ENCODE measurements at places on chromosomes 3 and 15.

- DNase-seq: no peak
Measured at GRCh38 chr3:127342735-127343134, 54.9 kb upstream of the PRR20G start.

- DNase-seq: no peak
Measured at GRCh38 chr3:78993375-78993774, 774.4 kb downstream of the ROBO1 start.

DNA sequence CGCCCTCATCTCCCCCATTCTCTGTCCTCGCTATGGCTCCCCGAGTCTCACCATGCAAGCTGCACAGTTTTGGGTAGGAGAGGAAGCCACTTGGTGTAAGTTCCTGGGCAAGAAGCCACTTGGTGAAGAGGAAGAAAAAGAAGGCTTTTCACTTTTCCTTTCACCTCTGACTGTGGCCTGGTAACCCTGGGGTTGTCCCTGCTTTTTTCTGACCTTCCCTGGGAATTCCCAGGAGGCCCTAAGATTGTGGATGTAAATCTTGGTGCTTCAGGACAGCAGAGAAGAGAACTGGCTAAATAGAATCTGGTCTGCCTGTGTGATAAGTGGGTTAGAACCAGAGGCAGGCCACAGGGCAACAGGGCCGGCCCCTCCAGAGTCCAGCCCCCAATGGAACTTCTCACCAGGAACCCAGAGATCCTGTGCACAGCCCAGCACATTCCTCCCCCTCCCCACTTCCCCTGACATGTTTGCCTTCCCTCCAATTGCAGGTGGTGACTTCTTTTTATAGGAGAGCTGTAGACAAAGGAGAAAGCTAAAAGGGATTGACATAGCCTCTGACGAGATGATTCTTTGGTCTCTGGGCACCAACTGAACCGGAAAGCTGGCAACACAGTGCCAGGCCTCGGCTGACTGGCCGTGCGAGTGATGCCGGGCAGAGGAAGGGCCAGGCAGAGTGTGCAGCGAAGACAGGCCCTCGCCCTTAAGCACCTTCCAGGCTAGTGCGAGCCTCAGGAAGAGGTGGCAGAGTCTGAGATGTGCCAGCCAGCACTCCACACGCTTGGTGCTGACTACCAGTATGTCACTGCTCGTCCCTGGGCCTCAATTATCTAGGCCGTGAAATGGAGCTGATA lies 19.4 kb upstream of the SKOR1 start:
- DNase-seq: no peak

DNA sequence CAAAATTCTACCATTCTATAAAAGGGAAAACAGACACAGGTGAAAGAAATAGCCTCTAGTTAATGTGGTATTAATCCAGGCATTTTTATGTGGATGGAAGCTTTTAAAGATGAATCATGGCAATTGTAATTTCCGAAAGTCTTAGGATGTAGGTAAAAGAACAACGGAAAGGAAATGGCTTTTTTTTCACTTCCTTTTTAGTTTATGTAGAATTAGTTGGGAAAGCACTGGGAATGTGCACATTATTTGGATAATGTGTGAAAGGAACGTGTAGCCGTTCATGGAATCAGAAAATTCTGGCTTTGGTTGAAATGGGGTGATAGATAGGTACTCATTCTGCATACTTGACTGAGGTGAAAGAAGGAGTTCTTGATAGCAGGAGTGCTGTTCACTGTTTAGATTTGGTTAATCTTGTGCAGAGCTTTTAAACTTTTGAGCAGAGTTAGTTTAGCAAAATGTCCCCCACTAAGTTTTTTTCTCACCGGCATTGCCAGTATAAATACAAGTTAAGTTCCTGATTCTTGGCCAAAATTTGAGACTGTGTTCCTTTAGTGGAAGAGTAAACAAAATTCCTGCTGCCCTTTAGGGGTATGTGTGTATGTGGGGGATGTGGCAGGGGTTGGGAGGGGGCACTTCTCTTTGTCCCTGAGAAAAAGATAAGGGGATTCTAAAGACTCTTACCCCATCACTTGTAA lies 20.2 kb upstream of the UTS2B start:
- no peak for DNase-seq

DNA sequence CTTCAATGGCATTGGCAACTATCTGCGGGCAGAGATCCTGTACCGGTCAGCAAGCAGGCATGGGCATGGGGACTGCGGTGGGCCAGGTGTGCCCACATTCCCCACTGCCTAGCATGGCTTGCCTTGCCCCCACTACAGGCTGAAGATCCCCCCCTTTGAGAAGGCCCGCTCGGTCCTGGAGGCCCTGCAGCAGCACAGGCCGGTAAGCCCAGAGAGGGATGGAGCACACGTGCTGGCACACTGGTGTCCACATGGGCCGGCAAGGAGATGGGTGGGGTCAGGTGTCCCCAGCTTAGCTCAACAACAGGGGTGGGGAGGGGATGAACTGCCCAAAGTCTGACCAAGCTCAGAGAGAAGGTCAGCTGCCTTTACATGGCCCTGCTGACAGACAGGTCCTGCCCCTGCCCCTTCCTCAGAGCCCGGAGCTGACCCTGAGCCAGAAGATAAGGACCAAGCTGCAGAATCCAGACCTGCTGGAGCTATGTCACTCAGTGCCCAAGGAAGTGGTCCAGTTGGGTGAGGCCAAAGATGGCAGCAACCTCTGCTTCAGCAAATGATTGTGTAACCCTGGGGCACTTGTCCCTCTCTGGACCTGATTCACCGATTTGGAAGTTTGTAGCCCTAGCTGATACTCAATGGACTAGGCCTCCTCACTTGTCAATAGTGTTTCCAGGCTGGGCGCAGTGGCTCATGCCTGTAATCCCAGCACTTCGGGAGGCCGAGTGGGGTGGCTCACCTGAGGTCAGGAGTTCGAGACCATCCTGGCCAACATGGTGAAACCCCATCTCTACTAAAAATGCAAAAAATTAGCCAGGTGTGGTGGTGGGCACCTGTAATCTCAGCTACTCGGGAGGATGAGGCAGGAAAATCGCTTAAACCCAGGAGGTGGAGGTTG lies 5.6 kb downstream of the NEIL1 start:
- no peak for DNase-seq

GRCh38 chr15:70137967-70138366 lies 40.2 kb upstream of the TLE3 start:
- DNase-seq: no peak

GRCh38 chr3:184336547-184337398 lies 627 bp upstream of the FAM131A start:
- DNase-seq: no peak

DNA sequence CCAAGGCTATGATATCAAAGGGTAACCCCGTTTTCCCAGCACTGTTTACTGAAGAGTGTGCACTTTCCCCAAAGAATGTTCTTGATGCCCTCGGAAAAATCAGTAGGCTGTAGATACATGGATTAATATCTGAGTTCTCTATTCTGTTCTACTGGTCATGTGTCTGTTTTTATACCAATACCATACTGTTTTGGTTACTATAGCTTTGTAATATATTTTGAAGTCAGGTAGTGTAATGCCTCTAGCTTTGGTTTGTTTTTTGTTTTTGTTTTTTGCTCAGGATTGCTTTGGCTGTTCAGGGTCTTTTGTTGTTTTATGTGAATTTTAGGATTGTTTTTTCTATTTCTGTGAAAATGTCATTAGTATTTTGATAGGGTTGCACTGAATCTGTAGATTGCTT lies 95.1 kb downstream of the PLD1 start:
- no peak for DNase-seq

- no peak for DNase-seq
Measured at GRCh38 chr3:186959029-186959624, 28.8 kb downstream of the ST6GAL1 start.

GRCh38 chr15:88708655-88709054 lies 69.8 kb downstream of the ISG20 start:
- DNase-seq: no peak

GRCh38 chr3:7854266-7854665 lies 647.4 kb upstream of the LMCD1 start:
- DNase-seq: no peak

DNA sequence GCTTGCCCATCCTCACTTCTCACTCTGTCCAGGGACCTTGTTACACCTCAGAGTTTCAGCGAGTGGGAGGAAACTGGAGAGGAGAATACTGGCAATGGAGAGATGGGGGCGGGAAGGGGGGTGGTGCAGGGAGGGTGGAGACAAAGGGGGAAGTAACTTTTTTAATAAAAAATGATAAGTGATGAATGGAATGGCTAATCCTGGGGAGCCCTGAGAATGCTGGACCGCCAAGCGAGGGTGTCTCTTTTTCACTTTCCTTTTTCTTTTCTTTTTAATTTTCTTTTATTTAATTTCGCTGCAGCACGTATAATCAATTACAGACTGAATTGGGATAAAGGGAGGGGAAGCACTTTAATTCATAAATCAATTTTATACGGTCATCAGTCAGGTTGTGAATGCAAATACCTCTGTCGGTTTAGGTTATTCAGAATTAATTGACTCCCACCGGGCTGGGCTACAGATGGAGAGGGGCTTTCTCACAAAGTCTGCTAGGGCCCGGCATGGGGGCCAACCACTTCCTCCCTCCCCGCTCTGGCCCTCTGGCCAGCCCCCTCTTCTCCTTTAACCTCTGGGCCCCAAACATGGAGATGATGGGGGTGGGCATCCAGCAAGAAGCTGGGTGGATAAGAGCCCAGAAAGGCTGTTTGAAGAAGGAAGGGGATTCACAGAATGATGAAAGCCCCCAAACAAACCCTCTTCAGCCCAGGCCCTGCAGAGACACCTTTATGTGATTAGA lies 106.8 kb upstream of the BOC start:
- no peak for DNase-seq

DNA sequence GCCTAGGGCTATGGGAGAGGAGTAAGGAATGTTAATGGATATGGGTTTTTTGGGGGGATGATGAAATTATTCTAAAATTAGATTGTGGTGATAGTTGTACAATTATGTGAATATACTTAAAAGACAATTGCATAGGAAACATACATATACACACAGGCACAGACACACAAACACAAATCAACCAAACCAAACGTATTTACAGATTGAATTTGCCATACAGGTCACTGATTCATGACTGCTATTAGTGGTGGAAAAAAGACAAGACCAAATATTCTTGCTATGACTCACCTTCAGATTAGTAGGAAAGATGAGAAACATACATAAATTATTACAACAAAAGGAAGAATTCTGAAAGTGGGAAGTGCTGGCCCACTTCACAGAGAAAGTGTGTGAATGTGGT lies 85.3 kb downstream of the C3orf38 start:
- DNase-seq: no peak

GRCh38 chr3:128062033-128062745 lies 10.0 kb downstream of the SEC61A1 start:
- no peak for DNase-seq

- no peak for DNase-seq
Measured at GRCh38 chr3:129619726-129620162, 13.3 kb upstream of the PLXND1 start.

DNA sequence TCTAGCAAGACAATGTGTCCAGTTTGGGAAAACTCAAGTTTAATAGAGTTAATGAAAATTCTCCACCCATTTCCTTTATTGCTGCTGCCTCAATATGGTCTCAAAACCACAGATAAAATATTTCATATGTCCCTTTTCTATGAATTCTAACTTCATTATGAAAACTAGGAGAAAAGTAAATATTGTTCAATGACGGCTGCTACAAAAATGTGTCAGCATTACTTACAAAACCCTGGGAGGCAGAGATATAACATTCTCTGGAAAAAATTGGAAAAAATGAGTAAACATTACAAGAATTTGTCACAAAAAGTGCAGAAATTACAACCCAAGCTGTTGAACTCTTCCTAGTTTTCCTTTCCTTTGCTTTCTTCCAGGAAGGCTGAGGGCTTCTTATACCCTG lies 22.2 kb upstream of the FBN1 start:
- DNase-seq: no peak

DNA sequence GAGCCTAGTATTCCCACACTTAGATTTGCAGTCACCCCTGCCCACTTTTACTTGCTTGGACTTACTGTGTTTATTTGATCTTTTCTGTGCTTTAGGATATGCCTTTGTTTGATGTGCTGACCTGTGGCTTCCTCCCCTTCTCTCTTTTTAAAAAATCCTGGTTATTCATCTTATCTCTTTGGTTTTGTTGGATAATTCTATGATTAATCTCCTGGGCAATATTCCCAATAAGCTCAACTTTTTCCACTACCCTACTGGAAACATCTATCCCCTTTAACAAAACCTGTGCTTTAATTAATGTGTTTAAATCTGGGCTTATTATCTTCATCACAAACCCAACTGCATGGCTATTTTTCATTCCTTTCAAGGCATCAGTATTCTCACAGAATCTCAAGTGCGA lies 476.0 kb upstream of the TGFBR2 start:
- no peak for DNase-seq

DNA sequence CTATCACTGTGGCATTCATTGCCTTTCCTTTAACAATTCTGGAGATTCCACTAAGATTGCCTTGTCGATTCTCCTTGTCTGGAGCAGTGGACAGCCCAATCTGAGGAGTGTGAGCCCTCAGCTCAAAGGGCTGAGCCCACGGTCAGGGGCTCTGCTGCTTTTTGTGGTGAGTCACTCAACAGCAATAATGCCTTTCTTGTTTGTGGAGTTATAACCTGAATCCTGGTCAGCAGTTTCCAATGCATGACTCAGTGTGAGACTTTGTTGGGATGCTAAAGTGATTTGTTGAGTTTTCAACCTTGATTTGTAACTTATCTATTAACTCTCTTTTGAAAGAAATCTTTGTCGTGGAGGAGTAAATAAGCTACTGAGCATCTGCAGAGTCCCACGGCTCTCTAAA lies 183.5 kb downstream of the TJP1 start:
- DNase-seq: no peak

DNA sequence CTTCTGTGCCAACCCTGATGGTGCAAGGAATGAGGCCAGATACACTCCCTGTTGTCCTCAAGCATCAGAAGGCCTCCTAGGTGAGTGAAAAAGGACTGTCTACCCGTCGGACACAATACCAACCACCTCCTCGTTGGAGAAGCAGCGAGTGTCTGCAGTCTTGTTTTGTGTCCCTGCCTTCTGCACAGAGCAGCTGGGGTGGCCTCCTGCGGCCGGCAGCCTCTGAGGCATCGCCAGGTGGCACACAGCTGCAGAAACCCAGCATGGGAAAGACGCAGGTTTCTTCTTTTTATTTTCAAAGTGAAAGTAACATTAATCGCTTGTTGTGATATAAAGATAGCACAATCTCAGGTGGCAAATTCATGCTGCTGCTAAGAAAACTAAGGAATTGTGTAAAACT lies 509.9 kb downstream of the OCA2 start:
- DNase-seq: no peak

DNA sequence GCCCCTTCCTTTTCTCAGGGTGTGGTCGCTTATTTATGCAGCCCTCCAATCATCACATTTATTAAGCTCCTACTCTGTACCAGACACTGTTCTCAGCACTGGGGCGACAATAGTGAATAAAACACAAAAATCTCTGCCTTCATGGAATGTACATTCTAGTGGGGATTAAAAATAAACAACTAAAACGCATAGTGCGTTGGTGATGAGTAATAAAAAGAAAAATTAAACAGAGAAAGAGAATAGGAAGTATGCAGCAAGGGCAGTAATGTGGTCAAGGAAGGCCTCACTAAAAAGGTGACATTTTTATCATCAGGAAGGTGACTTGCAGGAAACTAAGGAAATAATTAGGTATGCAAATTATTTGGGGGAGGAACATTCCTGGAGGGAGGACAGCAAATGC lies 5.1 kb downstream of the SLC51B start:
- no peak for DNase-seq

Measured in CD4-positive, alpha-beta T cell treated with Interleukin-10 for 1 hour (primary cell).